RPMI8226 (cell line): ENCODE measurements at places on chromosomes 5 and 9.

- no peak for DNase-seq
Measured at GRCh38 chr5:54551926-54552325, 34.4 kb downstream of the SNX18 start.

- DNase-seq: no peak
Measured at GRCh38 chr5:158838781-158839180, 260.9 kb downstream of the EBF1 start.

GRCh38 chr9:70049236-70049635 is 5.6 kb downstream of the MAMDC2 start:
- DNase-seq: peak; percentile 91

GRCh38 chr5:72210888-72211678 is 103.8 kb downstream of the MAP1B start:
- DNase-seq: no peak

DNA sequence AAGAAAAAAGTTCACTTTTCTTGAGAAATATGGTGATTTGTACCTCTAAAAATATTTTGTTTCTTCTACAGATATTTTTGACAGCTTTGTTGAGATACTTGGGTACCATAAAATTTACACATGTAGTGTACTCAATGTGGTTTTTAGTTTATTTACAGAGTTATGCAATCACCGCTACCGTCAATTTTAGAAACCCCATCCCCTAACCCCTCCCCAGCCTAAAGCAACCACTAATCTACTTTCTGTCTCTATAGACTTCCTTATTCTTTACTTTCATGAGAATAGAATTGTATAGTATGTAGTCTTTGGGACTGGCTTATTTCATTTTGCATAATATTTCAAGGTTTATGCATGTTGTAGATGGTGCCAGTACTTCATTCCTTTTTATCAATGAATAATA is 45.0 kb upstream of the TDRD7 start:
- DNase-seq: no peak
